ENCODE measurements at places on chromosomes 4 and X.

DNA sequence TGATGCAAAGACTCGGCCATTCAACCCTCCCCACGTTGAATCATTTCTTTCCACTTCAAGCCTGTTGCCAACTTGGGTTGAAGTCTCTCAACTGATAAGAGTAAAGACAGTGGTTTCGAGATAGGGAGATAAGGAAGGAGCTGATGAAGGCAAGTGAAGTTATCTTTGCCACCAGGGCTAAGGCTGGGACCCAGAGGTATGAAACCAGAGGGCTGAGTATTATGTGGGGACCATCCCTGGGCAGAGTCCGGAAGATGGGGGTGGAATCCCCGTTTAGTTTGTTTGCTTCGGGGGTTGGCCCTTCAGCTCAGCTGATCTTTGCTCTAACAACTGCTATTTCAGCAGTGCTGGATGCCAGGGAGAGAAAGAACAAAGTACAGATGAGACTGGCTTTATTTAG is 2.3 kb upstream of the XPNPEP2 start:
- no peak for DNase-seq

DNA sequence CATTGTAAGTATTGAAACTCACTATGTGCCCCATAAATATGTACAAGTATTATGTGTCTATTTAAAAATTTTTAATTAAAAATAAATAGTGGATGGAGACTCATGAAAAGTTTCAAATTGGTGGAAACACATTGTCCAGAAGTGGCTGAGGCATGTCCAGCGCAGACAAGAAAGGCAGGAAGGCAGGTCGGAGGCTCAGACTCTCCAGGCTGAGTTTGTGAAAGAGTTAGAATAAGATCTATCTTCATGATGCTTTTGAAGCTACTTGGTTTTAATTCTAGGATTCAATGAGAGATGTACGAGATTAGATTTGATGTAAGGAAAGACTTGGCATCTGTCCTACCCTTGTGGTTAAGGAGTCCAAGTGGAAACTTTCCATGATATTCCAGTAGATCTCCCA is 19.8 kb downstream of the PNMA6F start:
- no peak for DNase-seq

- no peak for DNase-seq
Observed at GRCh38 chr4:77954690-77955089, 92.1 kb downstream of the MRPL1 start.

DNA sequence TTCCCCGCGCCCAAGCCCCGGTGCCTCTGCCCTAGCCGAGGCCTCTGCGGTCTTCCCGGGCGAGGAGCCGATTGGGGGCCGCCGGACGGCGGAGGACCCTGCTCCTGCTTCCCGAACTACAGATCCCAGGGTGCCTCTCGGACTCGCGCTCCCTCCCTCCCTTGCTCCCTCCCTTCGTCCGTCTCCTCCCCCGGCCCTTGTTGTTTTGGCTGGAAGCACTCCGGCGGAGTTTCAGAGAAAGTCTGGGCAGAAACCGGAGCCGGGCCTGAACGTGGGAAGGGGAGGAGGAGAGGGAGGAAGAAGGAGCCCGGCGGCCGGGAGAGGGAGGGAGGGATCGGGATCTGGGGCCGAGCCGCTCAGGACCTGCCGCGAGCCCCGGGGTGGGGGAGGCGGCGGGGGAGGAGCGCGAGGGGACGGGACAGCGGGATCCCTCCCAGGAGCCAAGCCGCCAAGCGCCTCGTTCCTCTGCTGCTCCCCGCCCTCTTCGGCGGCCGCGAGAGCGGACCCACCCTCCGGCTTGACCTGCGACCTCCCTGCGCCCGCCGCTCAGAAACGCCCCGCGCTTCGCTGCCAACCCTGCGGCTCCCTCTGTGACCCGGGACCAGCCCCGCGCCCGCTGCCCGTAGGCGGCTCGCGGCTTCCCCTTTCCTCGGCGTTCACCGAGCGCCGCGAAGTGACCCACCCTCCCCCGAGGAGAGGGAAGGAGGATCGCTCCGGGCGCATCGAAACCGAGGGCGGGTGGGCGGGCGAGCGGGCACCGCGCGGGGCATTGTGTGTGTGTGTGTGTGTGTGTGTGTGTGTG is 496 bp upstream of the GAB1 start:
- DNase-seq, result no peak

GRCh38 chrX:105477351-105477750 is 256.9 kb upstream of the TEX13A start:
- DNase-seq, result no peak

- DNase-seq, result no peak
Observed at GRCh38 chr4:173171987-173172386, 3.4 kb downstream of the GALNT7 start.

DNA sequence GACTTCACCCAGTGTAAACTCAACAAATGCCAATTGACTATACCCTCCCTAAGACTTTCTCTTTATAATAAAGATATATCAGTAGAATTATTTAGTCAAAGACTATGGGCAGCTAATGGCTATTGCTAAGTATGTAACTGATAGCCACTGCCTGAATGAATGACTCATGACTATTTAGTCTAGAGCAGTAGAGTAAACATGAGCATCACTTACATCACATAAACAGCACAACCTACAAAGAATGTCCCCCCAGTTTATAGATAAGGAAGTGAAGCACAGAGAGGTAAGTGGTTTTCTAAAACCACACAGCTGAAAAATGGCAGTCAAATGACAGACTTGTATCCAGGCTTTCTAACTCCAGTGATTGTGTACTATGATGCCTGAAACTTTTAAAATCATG is 507.0 kb downstream of the PPARGC1A start:
- no peak for DNase-seq

GRCh38 chr4:115851918-115852766 is 738.7 kb upstream of the NDST4 start:
- DNase-seq, result no peak

DNA sequence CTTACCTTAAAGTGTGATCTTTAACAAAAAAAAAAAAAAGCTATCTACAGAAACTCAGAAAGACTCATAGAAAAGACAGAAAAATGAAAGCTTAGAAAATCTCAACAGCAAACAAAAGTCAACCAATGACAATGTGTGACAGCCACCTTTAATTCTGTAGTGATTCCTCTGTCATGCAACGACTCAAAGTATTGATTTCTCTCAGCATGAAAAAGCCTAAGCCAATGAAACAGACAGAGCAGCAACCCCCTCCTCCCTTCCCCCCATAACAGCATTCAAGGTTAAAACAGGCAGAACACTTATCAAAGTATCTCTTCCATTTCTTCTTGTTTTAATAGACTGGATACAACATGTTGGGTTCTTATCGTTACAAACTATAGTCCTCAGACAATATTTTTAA is 112.5 kb downstream of the MAB21L2 start:
- DNase-seq, result no peak

GRCh38 chrX:68827848-68828624 is 785 bp upstream of the EFNB1 start:
- DNase-seq, result peak; percentile 63

DNA sequence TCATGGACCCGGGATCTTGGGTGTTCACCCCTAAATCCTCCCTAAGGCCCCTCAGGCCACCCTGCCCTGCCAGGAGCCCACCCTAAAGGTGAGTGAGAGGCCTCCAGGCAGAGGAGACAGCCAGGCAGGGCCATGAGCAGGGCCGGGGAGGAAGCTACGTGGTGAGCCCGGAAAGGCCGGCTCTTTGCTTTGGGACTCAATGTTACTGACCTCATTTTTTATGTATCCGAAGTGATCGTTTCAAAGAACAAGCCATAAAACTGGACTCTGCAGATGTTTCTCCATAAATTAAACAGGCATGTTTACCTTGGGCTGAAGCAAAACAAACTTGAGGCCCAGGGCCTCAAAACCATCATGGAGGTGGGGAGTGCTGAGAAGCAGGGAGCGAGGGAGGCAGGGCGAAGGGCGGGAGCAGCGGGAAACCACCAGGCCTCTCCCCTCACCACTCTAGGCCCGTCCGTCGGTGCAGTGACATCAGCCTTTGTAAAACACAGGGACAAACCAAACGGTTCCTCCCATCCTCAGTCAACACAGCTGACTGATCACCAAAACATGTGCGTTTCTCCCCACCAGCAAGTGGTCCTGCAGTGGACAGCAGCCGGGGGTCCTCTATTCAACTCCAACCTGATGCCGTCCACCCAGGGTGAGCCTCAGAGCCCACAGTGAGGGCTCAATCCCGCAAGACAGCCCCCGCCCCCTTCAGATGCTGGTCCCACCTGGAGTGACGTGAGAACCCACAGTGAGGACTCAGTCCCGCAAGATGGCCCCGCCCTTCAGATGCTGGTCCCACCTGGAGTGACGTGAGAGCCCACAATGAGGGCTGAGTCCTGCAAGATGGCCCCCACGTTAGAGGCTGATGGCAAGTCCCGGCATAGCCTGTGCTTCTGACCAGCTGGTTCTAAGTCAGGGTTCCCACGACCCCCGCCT is 102.9 kb upstream of the LRPAP1 start:
- no peak for DNase-seq

DNA sequence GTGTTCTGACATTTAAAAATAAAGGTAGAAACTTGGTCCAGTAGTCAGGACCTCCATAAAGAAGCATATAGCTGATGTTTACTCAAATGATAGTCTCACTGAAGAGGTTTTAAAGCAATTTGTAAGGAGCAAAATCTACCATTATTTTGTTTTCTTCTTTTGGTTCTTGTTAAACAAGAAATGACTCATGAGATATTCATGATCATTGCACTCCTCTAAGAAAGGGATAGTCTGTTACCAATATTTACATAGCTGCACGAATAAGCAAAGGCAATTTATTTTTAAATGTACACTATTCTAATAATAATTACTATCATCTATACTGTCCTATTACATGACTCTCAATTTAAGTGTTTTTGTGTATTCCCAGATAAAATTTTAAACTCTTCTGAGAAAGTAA is 397.9 kb downstream of the FAM47B start:
- DNase-seq, result no peak

DNA sequence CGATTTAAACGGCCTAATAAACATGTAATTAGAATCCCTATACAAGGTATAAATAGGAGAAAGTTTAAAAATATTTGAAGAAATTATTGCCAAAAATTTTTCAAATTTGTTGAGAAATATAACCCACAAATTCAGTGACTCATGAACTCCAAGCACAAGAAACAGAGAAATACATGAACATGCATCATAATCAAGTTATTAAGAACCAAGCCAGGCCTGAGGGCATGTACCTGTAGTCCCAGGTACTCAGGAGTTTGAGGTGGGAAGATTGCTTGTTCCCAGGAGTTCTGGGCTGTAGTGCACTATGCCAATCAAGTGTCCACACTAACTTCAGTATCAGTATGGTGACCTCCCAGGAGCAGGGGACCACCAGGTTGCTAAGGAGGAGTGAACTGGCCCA is 341.9 kb downstream of the CAMK2D start:
- no peak for DNase-seq

- DNase-seq, result no peak
Observed at GRCh38 chrX:110804446-110804845, 8.8 kb upstream of the CHRDL1 start.

DNA sequence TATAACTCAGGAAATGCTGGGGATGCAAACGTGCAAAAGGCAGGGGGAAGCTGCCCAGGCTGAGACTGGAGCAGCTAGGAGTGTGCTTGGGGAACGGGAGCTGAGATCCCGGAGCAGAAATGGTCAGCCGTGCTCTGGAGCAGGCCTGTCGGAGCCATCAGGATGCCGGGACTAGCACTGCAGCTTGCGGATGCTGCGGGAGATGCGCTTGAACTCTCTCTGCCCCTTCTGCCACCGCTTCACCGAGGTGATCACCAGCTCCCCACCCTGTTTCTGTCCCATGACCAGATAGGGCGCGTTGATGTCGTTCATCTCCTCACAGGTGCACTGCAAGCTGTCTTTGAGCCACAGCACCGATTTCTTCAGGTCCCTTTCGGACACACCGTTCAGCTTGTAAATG is 7.6 kb downstream of the SFRP2 start:
- DNase-seq, result no peak

- no peak for DNase-seq
Observed at GRCh38 chrX:11464836-11465463, 171.7 kb downstream of the AMELX start.

GRCh38 chr4:122903766-122904288 is 18.6 kb downstream of the NUDT6 start:
- no peak for DNase-seq

DNA sequence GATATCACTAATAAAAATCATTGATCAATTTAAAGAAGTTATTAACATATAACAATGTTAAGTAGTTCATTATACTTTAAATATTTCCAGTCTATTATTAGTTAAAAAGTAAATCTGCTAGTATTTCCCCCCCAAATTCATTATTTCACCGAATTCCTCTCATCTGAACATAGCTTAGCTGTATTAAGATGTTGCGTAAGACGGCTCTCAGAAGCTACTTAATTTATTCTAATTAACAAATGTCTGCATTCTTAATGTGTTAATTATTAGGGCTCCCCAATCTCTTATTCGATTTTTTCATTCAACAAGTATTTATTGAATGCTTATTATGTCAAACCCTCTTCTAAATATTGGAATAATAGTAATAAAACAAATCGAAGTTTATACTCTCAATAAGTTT is 290.7 kb downstream of the TRIML1 start:
- no peak for DNase-seq

- no peak for DNase-seq
Observed at GRCh38 chrX:118655561-118656246, 71.7 kb upstream of the IL13RA1 start.

DNA sequence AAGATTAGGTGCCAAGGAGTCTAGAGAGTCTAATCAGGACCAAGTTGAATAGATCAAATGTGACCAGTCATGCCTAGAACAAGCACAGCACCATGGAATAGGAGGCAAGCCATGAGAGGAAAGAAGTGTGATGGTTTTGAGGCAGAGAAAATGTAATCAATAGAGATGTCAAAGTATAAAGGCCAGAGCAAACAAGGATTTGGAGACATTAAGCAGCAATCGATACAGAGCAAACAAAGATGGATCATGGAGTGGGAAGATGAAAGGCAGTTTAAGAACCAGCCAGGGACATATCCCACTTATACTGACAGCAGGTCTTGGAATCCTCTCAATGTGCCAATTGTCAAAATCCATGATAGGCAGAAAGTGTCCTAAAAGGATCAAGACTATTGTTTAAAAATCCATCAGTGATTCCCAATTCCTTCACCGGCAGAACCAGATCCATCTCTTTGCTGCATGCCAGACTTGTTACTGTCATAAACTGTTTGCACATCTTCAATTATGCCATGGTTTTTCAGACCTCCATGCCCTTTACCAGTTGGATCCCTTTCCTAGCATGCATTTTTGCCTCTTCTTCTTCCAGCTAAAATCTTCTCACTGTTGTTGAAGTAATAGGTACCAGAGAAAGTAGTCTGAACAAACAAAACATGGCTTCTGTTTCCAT is 520.7 kb upstream of the ARX start:
- DNase-seq, result no peak
